ENCODE measurements at places on chromosomes 1 and 21.

- no peak for DNase-seq
Observed at GRCh38 chr1:27992276-27992675, 32.5 kb downstream of the XKR8 start.

GRCh38 chr1:68028566-68028965, 21.9 kb downstream of the DIRAS3 start:
- DNase-seq: no peak

DNA sequence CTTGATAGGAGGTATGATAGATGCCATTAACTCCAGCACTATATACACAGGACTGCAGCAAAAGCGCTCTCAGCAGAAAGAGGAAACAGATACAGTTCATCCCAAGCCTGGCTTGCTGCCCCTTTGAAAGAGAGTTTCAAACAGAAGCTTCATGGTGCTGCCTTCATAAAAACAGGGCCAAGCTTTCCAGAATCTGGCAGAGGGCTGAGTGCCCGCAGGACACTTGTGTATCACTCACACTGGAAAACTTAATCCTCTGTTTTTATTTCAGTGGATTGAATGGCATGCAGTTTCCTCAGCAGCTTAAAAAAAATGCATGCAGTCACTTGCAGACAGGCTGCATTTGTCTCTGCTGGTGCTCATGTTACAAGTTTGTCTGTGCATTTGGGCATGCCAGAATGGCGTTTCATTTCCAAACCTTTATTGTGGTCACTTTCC, 40.4 kb downstream of the KCNJ15 start:
- DNase-seq: no peak

DNA sequence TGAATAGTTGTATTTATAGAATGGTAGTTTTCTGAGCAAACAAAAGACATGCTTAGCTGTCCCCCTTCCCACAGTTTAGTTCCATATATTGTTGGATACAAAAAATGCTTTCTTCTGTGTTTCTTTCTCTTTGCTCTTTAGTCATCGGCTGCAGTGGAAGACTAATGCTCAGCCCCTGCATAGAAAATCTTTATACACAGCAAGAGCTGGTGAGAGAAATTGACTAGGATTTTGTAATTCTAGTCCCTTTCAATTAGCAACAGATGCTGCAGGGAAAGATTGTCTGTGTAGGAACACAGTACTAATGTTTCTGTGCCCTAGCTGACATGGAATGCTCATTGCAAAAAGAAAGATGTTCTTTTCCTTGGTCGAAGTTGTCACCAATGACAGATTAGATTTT, 200.9 kb downstream of the RPS6KC1 start:
- no peak for DNase-seq

- DNase-seq: no peak
Observed at GRCh38 chr1:150703427-150703826, 6.5 kb upstream of the GOLPH3L start.

DNA sequence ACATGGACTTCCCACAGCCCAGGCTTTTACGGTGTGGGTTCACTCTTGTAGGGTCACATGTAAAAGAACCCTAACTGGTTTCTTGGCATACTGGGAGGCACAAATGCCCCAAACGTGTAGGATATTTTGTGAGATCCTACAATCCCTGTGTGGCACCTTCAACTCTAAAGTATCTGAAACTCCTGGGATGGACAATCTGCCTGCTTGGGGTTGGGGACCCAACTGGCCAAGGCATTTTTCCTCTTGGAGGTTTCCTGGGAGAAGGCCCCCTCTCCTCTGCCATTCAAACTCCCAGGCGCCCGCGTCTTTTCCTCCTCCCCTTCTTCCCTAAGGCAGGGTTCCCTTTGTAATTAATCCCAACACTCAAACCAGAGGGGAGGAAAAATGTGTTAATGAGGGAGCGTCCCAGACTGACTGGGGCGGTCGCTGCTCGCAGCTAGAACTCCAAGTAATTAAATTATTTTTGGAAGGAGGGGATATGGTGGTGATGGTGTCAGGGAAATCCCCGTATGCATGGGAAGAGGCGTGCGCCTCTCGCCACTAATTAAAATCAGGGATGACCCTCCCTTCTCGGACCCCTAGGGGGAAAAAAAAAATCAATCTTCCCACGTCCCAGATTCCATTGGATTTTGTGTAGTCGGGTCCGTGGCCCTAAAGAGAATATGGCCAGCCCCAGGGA, 681 bp upstream of the VANGL2 start:
- DNase-seq: peak; percentile 66

DNA sequence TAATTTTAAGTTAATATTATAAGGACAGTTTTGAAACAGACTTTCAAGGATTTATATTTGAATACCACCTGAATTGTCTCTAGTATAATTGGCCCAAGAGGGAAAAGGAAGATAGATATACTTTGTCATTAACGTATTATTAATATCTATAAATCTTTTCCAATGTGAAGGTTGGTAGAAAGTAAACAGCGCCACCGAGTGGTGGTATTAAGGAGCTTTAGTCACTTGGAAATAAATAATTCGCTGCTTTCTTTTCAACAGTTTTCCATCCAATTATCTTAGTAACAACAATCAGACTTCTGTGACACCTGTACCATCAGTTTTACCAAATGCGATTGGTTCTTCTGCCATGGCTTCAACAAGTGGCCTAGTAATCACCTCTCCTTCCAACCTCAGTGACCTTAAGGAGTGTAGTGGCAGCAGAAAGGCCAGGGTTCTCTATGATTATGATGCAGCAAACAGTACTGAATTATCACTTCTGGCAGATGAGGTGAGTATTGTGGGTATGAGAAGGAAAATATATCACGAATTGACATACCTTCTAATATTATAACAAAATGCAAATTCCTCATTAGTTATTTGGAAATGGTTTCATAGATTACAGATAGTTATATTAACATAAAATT, 37.7 kb downstream of the SH3GLB1 start:
- DNase-seq: peak; percentile 25

- DNase-seq: no peak
Observed at GRCh38 chr1:94528299-94528698, 13.3 kb downstream of the F3 start.

DNA sequence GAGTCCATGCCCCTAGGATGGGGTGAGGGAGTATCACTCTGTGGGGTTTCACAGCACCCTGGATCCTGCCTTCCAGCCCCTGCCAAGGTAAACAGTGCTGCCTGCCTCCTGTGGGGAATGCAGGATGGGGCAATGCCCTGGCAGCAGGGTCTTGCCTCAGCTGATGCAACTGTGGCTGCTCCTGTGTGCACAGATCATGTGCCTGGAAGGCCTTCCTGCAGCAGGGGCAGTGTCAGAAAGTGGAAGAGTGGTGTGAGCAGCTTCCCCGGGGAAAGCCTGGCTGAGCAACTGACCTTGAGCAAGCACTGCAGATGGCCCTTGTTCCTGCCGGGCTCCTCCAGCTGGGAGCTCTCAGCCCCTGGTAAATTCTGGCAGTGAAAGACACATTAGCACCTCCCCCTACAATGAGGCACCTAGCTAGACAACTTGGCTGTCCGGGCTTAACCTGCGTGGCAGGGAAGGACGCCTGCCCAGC, 9.9 kb downstream of the TOR3A start:
- DNase-seq: no peak

GRCh38 chr1:155320661-155321617, at the start of gene RUSC1:
RUSC1 (plus strand) TSS chr1:155320894; CDS start chr1:155321774, 880 bp downstream.
- no peak for DNase-seq

- DNase-seq: no peak
Observed at GRCh38 chr1:28775121-28775942, 36.6 kb upstream of the OPRD1 start.

GRCh38 chr1:37858931-37859506, 373 bp downstream of the MTF1 start:
- DNase-seq: no peak

- no peak for DNase-seq
Observed at GRCh38 chr1:101181930-101182329, 54.9 kb upstream of the S1PR1 start.

DNA sequence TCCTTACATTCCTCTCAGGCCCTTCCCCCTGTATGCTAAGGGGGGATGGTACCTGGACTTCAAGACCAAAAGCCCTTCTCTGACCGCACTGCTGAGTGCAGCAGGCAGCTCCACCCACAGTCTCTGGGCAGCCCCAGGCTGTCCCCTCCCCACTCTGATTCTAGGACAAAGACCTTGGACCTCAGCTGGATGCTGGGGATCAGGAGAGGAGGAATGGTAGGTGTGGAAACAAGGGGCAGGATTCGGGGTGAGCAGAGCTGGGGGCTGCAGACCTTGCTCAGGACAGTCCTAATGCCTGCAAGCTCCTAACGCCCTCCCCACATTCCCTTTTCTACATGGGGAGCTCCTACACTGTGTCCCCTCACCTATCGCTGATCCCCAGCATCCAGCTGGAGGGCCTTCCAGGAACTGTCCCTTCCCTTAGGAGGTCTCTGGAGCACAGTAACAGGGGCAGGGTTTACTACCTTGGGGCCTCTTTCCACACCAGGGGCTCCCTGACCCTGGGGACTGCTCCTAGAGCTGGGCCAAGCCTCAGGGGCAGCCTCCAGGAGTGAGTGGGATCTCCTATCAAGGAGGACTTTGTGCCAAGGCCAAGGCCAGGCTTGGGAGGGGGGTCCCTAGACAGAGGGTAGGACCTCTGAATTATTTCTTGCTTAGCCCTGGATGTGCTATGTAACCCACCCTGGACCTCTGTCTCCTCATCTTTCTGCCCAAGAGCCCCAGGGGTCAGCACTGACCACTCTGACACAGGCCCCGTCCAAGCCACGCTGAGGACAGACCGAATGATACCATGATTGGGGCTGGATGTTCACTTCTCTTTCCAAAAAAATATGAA, 5.6 kb downstream of the CLDN19 start:
- DNase-seq: peak; percentile 47

DNA sequence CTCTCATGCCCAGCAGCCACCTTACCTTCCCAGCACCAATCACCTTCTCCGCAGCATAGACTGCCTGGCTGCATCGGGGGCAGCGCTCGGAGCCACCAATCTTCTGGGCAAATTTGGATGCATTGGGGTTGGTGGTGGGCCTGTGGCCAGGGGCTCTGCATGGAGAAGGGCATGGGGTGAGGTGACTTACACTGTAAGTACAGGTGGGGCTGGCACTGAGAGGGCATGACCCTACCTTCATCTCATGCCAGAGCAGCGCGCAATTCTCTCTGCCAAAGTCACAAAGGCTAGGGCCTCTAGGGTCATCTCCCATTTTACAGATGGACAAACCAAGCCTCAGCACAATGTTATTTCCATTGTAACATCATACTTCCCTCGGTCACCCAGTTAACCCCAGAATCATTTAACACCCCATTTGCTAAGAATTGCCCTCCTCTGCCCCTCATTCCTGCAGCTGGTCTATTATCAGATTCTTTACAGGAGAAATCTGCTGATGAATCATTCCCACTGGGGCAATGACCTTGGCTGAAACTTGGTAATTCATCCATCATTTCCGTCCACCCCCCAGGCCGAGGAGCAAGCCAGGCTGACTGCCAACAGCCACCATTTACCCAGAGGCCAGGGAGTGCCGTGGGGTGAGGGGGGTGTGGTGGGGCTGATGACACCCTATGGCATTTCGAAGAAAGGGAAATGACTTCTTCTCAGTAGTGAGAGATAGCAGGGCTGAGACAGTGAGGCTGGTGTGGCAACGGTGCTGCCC, 17.9 kb downstream of the CSRP1 start:
- DNase-seq: no peak

DNA sequence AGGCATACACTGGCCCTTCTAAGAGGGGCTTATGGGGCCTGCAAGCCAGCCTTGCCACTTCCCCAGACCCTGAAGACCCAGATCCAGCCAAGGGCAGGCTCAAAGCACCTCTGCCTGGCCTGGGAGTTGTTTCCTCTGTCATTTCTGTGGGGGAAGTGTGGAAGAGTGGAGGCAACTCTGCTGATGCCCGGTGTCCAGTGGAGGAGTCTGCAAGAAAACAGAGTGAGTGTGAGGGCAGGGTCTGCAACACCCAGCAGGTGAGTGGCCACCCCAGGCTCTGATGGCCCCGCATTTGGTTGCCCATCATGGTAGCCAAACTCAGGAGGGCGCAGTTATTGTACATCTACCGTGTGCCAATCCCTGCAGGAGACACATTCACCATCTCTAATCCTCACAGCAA, 8.4 kb downstream of the CLEC20A start:
- no peak for DNase-seq

DNA sequence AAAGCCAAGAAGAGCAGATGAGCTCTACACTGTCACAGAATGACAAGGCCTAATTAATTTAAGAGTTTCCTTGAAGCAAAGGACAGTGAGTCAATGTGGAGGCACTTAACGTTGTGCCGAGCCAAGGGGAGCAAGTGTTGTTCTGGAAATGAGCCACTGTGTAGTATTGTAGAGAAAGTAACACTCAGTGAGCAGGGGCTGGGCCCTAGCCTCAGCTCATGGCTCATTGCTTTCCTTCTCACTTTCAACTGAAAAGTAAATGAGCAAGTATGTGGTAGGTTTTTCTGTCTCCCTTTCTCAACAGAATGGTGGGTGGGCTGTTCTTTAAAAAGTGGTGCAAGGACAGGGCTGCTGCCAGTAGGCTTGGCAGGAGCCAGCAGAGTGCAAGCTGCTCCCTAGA, 11.8 kb upstream of the KIAA0040 start:
- DNase-seq: no peak

DNA sequence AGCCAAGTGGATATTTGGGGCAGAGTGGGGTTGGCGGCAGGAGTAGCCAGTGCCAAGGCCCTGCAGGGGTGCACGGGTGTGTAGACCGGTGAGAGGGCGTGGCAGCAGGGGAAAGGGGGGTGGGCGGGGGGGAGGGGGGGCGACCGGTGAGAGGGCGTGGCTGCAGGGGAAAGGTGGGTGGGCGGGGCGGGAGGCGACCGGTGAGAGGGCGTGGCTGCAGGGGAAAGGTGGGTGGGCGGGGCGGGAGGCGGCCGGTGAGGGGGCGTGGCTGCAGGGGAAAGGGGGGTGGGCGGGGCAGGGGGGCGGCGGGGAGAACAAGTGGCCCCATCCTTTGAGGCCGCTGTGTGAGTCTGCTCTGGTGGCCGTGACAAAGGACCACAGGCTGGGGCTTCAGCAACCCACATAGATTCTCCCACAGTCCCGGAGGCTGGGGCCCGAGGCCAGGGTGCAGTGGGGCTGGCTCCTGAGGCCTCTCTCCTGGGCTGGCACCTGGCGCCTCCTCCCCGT, 25.8 kb downstream of the RRP1 start:
- DNase-seq: no peak

DNA sequence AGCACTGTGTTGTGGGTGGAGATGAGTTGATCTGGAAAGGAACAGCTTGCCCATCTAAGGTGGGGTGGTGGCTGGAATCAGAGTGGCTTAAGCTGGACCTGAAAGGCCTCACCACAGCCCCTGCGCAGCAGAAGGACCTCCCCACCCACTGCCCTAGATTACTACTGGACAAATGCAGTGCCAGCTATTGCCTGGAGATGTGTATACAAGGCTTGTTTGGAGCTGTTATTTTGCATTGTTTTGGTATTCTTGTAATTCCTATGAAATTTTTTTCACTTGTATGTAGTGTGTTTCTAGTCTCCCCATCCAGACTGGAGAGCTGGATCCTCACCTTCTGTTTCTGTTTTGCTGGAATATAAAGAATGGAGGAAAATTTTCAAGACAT, 1.3 kb upstream of the SLC30A1 start:
- no peak for DNase-seq

DNA sequence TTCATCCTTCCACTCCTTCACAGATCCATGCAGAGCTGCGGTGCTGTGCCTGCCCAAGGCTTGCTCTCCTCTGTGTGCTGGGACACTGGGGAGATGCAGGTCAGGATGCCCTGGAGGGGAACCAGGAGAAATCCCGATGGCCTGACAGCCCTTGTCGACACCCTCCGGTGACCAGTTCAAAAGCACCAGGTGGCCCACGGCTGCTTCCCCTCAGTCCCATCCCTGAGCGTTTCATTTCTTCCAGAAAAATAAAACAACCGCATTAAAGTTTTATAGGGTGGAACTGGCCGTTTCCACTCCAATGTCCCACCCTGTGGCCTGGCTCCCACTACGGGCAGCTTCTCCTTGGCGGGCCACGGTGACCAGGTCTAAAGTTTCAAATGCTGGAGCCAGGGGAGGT, 48.3 kb downstream of the SLC66A1 start:
- DNase-seq: no peak
